ENCODE measurements at places on chromosomes 7 and 10. TPM values are rescaled to one million over a fixed set of nuclear protein-coding genes. Genes with fewer than 3 reads are reported as not detected.
A peak's percentile ranks its signal among the peaks of the same experiment; 100 is the strongest.

DNA sequence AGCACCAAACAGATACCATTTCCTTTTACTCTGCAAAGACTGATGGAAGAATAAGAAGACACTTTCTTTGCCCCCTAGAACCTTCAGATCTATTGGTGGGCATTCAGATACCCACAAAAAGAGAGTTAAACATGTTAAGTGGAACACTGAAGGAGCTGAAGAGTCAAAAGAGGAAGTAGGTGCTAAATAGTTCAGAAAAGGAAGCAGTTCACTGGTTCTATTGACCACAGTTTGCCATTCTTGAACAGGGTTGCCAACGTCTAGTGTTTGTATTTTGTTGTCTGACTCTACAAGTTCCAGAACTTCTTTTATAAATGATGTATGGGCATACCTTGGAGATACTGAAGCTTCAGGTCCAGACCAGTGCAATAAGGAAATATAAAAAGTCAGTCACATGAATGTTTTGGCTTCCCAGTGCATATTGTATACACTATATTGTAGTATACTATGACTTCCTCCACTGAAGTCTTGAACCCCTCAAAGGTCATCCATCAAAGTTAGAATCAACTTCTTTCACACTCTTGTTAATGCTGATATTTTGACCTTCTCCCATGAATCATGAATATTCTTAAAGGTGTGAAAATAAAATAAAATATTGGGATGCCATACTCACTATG, 47.5 kb upstream of the AGR3 start:
- DNase-seq = no peak

DNA sequence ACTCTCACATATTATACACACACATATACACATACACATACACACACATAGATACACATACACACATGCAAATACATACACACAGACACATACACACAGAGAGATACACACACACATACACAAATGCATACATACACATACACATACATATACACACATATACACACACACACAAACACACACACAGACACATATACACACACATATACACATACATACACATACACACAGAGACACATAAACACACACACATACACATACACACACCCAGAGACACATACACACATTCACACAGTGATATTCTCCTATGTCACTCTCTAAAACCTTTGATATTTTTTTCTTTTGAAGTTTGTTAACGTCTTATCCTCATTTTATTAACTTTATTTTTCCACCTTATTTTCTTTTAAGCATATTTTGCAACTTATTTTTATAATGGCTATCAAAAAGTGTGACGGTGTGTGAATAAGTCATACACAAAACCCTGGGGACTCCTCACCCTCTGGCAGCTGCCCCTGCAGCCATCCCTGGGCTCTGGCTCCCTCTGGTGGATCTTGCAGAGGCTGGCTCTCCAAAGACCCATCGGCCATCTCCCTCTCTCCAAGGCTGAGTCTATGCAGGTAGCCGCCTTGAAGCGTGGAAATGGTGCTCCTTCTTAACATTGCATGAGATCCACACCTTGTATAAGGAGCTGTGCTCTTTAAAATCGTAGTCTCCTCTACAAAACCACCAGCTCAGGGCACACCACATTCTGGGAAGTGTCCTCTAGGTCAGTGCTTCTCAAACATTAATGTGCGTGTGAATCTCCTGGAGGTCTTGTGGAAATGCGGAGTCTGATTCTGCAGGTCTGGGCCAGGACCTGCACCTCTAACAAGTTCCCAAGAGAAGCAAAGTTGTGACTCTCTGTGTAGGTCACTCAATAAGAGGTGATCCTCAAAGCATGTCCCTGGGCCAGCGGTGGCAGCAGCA, 4.1 kb upstream of the C10orf120 start:
- peak; percentile 57 for DNase-seq

DNA sequence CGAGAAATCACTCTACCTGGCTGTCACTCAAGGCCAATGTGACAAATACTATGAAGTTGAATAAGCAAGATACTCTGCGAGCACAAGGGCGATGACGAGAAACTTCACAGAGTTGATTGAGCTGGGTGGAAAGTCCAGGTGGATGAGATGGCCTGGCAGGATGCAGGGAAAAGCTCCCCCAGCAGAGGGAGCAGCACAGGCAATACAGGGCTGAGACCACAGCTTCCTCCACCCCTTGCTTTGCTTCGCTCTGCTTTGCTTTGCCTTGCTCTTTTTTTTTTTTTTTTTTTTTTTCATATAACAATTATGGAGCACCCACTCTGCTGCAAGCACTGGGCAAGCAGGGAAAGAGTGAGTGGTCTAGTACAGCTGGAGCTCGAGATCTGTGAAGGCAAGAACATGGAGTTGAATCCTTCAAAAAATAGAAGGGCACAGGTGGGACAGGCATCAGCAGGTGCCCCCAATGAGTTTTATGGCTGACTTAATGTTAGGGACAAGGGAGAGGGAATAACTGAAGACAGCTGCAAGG, 88.3 kb downstream of the CABCOCO1 start:
- peak; percentile 81 for DNase-seq

DNA sequence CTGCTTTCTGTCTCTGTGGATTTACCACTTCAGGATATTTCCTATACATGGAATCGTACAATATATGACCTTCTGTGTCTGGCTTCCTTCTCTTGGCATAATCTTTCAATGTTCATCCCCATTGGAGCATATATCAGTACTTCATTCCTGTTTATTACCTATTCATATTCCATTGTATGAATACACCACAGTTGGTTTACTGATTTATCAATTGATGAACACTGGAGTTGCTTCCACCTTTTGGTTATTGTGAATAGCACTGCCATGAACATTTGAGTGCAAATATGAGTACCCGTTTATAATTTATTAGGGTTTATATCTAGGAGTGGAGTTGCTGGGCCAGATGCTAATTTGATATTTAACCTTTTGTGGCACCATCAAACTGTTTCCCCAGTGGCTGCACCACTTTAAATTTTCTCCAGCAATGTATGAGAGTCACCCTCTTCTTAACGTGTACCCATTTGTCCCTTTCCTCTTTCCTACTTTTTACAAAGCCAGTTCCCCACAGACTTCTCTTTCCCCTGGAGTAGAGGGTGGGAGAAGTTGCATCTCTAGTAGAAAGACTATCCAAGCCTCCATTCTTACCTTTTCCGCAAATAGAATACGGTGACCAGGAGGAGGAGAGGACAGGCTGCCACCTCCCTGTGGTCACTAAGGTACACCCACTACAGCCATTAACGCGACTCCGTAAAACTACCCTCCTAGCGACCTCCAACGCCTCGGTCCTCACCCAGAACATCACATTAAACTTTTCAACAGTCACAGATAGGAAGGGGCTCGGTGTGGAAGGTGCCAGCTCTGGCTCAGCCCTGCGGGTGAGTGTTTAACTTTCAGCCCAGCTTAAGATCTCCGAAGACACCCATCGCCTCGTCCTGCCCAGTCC, 25.6 kb downstream of the SCD start:
- DNase-seq = no peak

GRCh38 chr7:153510674-153511073, 541.5 kb upstream of the DPP6 start:
- no peak for DNase-seq

The MINPP1 gene
- 61.4 TPM for total RNA-seq

The EPHA1 gene
- 0.20 TPM for total RNA-seq

The NOLC1 gene
- total RNA-seq = 63.0 TPM

The TMEM176A gene
- 0.34 TPM for total RNA-seq

The TCAF1 gene
- 45.3 TPM for total RNA-seq

The CYP2W1 gene
- not detected for total RNA-seq

All from M059J (cell line).